Brain pericyte (primary cell): ENCODE measurements at places on chromosomes 4 and X.

DNA sequence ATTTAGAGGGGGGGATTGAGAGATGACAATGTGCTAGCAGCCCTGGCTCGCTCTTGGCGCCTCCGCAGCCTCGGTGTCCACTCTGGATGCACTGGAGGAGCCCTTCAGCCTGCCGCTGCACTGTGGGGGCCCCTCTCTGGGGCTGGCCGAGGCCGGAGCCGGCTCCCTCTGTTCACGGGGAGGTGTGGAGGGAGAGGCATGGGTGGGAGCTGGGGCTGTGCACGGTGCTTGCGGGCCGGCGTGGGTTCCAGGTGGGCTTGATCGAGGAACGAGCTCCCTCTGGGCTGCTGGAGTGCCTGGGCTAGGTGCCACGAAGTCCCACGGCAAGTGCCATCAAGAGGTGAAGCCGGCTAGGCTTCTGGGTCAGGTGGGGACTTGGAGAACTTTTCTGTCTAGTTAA is 6.9 kb downstream of the C4orf46 start:
- no peak for DNase-seq

DNA sequence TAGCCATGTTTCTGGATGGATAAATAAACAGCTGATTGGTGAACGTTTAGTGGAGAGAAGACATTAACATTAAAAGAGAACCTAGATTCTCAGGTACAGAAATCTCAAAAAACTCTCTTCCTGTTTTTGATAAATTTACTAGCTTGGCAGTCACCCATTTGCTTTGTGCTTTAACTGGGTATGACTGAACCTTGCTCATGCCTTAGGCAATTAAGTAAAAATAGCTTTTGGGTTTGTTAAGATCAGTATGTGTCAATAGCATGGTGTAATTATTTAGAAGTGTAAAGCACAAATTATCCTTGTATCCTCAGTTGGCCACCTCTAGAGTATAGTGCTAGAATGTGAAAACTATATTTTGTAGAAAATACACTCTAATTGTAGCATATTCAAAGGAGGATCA is 200.0 kb downstream of the CFAP299 start:
- DNase-seq, result no peak

GRCh38 chrX:26574234-26574633 is 358.3 kb downstream of the MAGEB5 start:
- DNase-seq, result no peak

DNA sequence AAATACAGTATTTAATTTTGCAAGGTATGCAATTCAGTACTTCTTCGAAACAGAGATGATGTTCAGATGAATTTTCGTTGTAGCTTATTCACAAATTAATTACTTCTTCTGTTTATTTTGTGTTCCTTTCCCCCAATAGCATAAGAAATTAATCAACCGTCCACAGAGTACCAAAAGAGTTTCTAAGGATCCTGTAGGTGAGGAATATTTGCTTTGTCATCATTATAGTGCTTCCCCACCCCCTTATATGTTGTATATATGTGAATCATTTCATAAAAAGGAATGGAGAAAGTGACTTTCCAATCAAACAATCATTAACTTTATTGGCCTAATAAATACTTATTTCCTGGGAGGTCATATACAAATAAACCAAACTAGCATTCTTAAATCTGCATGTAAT is 57.6 kb downstream of the DTHD1 start:
- DNase-seq, result no peak

DNA sequence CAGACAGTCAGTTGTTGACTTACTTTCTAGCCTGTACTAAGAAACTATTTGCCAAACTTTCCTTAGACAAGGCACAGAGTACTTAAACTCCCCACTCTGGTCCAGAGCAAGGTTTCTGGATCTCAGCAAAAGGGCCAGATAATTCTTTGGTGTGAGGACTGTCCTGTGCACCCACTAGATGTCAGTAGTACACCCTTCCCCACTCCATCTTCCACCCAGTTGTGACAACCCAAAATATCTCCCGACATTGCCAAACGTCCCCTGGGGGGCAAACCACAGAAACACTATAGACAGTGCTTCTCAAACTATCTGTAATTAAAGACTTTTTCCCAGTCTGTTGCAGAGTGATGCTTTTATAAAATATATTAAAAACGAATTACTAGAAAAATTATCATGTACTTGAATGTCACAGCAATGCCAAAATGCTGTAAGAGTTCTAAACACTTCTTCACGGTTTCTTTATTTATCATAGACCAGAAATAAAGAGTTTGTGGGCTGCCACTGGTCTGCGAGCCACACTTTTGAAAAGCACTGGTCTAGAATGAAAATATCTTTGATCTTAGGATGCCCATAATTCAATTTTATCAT is 203.5 kb downstream of the PRDM5 start:
- DNase-seq, result no peak
